ENCODE measurements at places on chromosomes 1 and 21.

DNA sequence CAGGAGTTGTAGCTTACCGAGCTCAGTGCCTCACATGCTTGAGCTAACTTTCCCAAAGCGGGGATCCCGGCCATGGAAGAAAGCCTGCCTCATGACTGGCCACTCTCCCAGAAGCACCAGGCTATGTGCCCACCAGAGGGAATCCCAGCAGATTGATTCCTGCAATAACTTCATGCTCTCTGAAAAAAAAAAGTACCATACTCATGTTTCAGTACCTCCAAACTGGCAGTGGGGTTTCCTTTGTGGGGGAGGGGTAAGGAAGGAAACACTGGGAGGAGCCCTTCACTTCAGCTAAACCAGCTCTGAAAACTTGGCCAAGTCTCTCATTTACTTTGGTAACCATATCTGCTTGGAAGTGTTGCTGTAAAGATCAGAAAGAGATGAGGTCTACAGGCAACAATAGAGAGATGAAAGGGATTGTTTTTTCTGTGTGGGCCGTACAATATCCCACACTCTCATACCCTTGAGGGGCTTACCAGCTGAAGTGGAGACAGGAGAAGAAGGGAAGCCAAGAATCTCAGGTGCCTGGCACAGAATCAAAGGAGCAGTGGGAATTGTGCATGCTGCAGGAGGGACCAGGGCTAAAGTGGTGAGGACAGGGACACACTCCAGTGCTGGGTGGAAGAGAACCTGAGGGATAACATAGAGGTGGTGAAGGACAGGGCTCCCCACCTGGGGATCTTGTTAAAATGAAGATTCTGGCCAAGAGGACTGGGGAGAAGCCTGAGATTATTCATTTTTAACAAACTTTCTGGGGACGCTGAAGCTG, 42.4 kb upstream of the TACSTD2 start:
- DNase-seq, result no peak

DNA sequence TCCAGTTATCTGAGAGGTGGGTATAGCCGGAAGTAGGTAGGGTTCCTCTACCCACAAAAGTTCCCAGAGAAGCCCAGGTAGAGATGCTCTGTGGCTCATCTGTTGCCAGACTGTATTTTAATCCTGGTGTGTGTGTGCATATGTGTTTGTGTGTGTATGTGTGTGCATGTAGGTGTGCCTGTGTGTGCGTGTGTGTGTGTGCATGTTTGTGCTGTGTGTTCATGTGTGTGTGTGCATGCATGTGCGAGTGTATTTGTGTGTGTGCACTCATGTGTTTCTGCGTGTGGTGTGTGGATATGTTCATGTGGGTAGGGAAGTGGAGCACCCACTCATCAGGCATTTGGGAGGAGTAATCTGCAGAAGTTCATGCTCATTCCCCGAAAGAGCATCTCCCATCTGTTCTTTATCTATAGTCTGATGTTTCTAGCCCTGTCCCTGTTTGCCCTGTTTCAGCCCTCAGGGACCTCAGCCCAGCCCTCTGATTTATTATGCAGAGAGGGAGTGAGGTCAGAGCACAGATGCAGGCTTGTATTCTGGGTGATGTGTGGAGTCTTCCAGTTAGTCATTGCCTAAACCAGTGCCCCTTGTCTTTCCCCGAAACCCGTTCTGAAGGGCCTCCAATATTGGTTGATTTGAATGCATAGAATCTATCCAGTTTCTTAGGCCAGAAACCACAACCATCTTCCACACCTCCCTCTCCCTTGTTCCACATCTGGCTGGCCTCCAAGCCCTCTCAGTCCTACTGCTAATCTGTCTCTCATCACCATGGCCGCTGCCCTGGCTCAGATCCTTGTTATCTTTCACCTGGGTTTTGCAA, 69.1 kb downstream of the DISC1 start:
- no peak for DNase-seq

GRCh38 chr1:242242983-242243382, 244.1 kb upstream of the MAP1LC3C start:
- no peak for DNase-seq

GRCh38 chr1:170790651-170791071, 126.7 kb downstream of the PRRX1 start:
- DNase-seq, result no peak

DNA sequence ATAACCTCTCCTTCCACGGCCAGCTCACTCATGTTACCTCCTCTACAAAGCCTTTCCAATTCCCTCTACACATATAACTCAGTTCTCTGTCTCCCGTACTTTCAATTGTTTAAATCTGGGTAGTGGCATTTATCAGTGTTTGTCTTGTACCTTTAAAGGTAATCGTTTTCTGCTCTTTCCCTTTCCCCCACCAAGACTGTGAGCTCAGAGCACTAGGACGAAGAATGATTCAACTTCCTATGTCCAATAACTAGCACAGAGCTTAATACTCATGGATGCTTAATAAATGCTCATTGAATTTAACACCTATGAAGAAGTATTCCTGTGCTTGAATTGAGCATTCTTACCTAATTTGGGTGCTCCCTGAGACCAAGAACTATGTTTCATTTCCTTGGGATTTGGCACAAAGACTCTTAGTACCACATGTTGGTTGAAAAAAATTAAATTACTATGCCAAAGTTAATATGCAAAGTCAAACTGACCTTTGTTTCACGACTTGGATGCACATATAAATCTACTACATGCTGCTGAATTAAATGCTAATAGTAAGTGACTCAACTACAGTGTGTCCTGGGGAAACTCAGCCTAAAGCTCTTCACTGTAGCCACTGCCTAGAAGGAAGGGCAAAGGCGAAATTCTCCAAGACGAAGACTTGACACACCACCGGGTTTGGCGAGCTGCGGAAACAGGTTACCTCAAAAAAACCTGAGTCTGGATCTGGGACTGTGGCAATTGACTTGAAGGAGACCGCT, 30.6 kb upstream of the C1orf185 start:
- no peak for DNase-seq

DNA sequence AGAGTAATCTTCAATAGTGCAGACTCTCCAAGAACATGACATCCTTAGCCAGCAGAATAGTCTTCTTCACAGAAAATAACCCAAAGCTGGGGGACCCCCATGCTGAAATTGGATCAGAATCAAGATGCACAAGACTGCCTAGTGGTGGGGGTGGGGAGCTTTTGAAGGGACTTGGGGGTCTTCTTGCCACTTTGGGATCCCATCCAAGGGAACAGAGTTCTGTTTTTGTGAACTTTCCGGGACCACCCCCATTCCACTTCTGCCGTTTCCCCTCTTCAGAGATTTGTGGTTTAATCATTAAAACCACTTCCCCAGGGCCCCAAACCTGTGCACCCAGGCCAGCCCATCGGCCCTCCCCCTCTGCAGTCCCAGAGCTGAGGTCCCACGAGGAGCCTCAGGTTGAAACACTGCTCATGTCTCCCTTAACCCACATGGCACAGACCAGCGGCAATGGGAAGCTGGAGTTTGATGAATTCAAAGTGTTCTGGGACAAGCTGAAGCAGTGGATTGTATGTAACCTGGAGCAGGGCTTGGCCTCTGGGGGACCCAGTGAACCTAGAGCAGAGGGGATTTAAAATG, 44.9 kb downstream of the CAPN9 start:
- DNase-seq, result no peak

GRCh38 chr1:170707959-170708655, 44.2 kb downstream of the PRRX1 start:
- DNase-seq, result no peak

- DNase-seq, result no peak
Observed at GRCh38 chr1:111739925-111740765, 950 bp upstream of the INKA2 start.

DNA sequence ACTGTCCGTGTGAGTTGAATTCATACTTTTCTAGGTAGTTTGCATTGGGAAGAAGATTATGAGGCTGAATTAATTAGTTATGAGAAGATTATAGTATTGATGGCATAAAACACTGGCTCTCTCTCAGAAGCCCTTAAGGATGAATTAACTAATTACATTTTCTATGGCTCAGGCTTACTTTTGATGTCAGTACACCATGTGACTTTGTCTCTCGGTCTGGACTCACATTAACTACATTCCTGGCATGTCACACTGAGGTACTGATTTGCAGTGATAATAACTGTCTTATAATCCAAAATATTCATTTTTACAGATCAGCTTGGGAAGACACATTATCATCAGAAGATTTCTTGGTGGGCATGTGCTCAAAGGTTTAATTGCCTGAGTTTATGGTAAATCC, 362.2 kb downstream of the ZP4 start:
- DNase-seq, result no peak

DNA sequence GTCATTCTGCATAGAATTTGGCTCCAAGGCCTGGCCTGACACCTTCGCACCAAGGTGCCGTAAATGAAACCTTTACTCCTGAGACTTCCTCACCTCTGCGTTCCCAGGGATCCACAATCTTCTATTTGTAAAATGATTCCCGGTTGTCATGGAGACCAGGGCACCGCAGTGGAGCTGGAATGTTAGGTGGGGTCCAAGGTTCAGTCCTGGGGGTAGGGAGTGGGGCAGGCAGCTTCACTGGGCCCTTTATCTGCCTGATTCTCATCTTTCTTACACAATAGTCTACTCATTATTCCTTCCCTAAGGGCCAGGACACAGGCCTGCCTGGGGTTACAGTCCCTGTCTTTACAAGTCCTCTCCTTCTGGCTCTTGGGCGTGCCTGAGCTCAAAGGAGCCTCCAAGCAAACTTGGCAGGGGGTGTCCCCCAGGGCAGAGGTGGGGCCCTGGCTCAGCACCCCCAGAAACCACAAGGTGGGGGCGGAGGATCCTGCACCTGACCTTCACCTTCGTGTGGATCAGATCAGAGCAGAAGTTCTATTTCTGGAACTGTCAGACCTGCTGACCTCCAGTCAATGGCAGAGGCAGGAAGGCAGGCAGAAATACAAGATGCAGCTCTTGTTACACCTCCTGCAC, 51.1 kb downstream of the RIPK4 start:
- no peak for DNase-seq

DNA sequence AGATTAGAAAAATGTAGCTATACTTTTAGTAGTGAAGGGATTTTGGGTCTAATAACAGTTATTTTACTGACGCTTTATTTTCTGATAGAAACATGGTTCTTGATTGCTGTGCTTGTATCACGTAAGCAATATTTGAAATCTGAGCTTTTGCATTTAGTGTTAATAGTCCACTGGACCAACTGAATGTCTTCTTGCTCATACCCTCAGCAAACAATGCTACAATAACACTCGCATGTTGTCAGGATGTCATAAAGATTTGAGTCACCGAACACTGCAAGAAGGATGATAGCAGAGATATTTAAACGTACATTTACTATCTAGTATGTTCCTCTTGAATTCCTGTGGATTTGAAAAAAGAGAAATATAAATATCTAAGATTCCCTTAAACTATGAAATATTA, 7.5 kb downstream of the DYRK1A start:
- DNase-seq, result no peak

GRCh38 chr1:234889643-234890042, 239.0 kb downstream of the TOMM20 start:
- DNase-seq, result no peak

GRCh38 chr21:45014747-45015468, 59.5 kb upstream of the ADARB1 start:
- peak; percentile 9 for DNase-seq

DNA sequence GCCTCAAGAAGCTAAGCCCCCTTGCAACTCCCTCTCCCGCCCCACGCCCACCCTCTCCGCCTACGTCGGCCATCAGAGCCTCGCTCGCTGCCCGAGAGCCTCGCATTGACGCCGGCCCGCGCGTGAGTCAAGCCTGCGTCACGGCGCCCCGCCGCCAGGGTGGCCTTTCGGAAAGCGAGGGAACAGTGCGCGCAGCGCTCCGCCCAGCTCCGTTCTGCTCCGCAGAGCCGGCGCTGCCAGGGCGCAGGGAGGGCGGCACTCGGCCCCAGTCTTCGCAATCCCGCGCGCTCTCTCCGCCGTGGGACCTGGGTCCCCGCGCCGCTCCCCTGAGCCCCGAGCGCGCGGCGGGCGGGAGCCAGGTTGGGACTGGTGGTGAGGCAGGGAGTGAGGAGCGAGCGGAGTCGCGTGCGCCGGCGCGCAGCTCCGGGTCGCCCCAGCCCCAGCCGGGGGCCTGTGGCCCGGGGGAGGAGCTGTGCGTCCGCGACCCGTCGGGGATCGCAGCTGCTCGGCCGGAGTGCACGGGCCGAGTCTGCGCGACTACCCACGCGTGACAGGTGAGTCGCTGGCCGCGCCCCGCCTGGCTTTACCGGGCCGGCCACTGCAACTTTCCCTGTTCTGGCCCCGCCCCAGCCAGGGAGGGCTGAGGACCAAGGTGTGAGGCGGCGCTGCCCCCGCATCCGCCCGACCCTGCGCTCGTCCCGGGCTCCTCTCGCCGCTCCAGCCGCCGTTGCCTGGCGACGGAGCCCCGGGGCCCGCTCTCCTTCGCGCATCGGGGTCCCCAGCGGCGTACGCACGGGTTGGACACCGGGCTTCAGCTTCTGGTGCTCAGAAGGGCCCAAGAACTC, at the start of gene SLC6A17:
SLC6A17 (plus strand) TSS at position 165 of the 845 bp plus-strand sequence. CDS start 16,436 bp downstream, outside the sequence.
- DNase-seq, result no peak

DNA sequence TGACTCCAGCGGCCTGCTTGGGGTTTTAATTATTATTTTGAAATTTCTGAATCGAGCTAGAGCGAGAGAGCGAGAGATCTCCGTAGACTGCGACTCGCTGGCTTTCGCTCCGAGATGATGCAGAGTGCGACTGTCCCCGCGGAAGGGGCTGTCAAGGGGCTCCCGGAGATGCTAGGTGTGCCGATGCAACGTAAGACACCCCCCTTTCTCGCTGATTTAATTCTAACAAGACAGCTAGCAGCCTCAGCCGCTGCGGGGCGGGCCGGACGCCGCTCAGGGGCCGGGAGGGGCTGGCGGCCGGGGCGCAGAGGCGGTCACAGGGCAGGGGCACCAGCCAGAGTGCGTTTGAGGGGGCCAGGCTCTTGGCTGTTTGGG, 339 bp downstream of the LHX4 start:
- DNase-seq, result no peak

DNA sequence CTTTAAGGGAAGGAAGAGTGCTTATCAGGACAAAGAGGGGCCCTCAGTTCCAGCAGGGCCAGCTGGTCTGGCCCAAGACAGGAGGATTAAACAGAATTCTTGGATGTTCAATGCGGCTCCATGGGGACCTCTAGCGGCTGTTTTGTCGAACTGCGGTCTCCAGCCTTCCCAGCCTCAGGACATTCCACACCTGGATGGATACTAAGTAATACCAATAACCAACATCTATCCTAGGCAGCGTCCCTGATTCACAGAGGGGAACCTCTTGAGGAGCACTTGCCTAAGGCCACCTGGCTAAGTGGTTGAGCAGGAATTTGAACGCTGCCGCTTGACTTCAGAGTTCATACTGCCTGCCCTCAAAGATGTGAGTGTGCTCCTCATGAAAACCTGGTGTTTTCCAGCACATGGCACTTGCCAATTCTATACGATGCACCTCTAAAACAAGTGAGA, 15.5 kb upstream of the CD247 start:
- peak; percentile 66 for DNase-seq

- no peak for DNase-seq
Observed at GRCh38 chr1:113199760-113200455, 126.9 kb downstream of the LRIG2 start.

- DNase-seq, result no peak
Observed at GRCh38 chr1:198674009-198674408, 35.2 kb downstream of the PTPRC start.

- DNase-seq, result no peak
Observed at GRCh38 chr1:5688081-5689077, 303.8 kb downstream of the NPHP4 start.

All from activated CD8-positive, alpha-beta memory T cell treated with anti-CD3 and anti-CD28 coated beads, Interleukin-2, amount 50 U/mL, for 4 hours (primary cell).